Ascending aorta (tissue), 2 donors: ENCODE measurements at places on chromosomes 12 and 14.

DNA sequence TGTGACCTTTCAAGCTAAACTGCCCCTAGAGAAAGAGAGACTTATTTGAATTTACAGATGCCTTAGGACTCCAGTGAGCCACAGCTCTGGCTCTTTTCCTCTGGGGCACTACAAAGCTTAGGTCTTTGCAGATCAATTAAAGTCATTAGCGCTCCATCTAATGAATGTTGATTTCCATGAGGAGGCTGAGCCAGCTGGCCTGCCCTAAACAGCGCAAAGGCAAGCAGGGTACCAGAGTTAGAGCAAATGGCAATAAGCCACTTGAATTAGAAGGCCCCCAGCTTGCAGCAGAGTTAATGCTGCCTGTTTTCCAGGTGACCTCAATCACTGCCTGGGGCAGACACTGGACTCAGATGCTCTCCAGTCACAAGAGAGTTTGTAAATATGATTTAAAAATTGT, 695.3 kb downstream of the DIO2 start:
- no peak overlapping the region for H3K27ac ChIP-seq
- DNase-seq, result no peak
- H3K36me3 ChIP-seq, result no peaks in the 10 kb centered on the region
- H3K4me3 ChIP-seq, result no peak overlapping the region
- H3K4me1 ChIP-seq, result no peaks in the 10 kb centered on the region

DNA sequence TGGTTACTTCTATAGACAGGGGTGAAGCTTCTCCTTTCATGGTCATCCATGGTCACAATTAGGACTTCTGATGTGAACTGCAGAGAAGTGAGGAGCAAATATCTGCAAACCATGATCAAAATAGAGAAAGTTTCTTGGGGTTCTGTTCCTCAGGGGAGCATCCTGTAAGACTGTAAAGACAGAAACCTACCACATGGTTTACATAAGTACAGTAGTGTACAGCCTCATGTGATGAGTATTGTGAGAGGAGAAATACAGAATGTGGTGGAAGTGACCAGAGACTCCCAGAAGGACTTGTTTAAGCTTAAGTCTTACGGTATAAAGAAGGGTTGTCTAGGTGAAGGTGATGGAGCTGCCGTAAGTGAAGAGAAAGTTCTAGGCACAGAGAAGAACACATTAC, 484.7 kb downstream of the LRIG3 start:
- H3K36me3 ChIP-seq, result no peaks in the 10 kb centered on the region
- DNase-seq, result no peak

DNA sequence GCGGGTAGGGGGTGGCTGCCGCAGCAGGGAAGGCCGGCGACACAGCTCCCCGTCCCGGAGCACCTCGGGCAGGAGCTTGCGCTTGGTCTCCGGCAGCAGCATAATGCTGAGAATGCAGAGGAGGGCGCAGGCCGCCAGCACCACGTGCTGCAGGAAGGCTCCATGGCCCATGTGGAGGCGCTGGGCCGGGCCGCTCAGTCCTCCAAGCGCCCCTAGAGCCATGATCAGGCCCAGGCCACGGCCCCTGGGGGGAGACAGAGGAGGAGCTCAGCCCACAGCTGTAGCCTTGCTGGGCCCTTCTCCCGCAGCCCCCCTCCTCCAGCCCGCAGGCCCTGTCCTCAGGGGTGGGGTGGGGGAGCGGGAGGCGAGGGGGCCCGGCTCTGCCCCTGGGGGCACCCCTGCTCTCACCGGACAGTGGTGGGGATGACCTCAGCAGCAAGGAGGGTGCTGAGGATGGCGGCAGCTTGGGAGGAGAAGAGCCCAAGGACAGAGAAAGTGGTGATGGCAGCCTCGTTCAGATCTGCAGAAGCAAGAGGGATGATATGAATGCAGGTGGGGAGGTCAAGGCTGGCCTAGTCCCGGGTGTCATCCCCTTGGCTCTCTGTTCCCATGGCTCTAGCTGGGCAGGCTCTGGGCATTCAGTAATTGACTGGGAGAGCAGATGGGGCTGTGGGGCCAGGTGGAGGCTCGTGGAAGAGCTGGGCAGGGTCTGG, 5.8 kb downstream of the SLC22A17 start:
- peak; percentile 43 for DNase-seq
- H3K36me3 ChIP-seq, result peaks cover 5% of the 10 kb centered on the region
- no peak overlapping the region for H3K4me3 ChIP-seq

- no peaks in the 10 kb centered on the region for H3K27me3 ChIP-seq
- DNase-seq, result no peak
- no peak overlapping the region for H3K4me3 ChIP-seq
- H3K27ac ChIP-seq, result no peak overlapping the region
Observed at GRCh38 chr12:102708108-102708507, 208.9 kb downstream of the PAH start.

GRCh38 chr12:82015623-82016347, 256.6 kb upstream of the PPFIA2 start:
- no peaks in the 10 kb centered on the region for H3K36me3 ChIP-seq
- H3K4me3 ChIP-seq, result no peak overlapping the region
- no peaks in the 10 kb centered on the region for H3K4me1 ChIP-seq
- no peak for DNase-seq
- no peak overlapping the region for H3K27ac ChIP-seq
- H3K27me3 ChIP-seq, result no peaks in the 10 kb centered on the region
